ENCODE measurements at places on chromosomes 16 and 17.

DNA sequence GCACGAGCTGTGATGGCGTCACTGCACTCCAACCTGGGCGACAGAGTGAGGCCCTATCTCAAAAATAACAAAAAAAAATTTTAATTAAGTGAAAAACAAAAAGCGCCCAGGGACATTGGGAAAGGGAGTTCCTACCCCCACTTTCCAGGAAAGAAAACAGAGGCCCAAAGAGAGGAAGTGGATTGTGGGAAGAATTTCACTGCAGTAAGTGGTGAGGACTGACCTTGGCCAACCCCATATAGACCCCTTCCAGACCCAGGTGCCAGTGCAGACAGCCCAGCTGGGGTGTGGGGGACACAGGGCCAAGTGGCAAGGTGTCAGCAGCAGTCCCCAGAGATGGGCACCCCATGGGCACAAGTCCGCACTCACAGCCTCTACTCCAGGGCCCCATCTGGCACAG, 29.0 kb upstream of the KRT17 start:
- no peak for DNase-seq

DNA sequence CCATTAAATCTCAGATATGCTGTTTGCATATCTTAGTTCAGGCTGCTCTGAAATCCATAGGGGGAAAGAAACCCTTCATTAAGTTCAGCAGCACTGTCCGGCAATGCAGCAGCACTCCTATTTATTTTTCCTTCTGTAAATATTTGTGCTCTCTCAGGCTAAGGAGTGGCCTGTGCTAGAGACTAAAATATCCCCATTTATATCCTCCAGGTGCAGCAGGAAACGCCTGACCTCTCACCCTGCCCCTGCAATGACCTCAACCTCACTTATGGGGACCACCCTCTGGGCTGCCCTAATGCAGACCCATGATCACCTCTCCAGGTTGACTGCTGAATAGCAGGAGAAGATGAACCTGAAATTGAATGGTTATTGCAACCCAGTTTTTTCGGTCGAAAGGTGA, 165.0 kb upstream of the ELAC2 start:
- no peak for DNase-seq

- peak; percentile 42 for DNase-seq
Observed at GRCh38 chr17:57256708-57257112, 387 bp downstream of the MSI2 start.

- no peak for DNase-seq
Observed at GRCh38 chr16:27973678-27974077, 89.8 kb downstream of the GSG1L start.

GRCh38 chr17:39757931-39758873, 20.5 kb downstream of the GRB7 start:
- peak; percentile 72 for DNase-seq

DNA sequence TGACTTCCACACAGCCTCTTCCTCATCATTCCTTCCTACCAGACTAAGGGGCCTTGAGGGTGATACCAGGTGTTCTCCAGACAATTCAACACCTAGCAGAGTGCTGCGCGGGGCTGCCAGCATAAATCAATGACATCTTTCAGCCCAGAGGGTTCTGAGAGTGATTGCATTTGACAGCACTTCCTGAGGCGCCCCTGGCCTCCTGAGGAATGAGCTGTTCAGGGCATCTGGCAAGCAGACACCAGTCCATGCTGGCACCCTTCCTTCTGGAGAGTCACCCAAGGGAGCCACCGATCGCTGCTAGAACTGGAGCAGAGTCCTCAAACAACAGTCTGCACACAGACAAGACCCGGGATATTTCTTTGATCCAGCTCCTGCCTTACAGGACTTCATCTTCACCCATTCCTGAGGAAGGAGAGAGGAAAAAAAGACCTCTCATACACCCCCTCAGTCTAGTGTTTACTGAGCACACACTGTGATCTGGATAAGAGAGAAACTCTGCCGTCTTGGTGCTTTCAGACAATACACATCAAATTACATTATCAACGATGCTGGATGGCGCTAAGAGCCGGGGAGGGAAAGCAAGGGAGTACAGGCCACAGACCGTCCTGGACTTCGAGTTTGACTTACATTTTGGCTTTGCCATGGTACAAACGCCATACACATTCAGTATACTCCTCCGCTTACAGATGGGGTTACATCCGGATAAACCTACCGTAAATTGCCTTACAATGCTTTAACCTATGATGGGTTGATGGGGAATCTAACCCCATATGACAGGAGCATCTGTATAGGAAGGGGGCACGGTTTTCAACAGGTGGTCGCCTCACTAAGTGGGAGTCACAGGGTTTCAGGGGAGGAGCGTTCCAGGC, 23.0 kb downstream of the NPTX1 start:
- no peak for DNase-seq

GRCh38 chr17:49516180-49516579, 21.1 kb downstream of the NGFR start:
- no peak for DNase-seq

DNA sequence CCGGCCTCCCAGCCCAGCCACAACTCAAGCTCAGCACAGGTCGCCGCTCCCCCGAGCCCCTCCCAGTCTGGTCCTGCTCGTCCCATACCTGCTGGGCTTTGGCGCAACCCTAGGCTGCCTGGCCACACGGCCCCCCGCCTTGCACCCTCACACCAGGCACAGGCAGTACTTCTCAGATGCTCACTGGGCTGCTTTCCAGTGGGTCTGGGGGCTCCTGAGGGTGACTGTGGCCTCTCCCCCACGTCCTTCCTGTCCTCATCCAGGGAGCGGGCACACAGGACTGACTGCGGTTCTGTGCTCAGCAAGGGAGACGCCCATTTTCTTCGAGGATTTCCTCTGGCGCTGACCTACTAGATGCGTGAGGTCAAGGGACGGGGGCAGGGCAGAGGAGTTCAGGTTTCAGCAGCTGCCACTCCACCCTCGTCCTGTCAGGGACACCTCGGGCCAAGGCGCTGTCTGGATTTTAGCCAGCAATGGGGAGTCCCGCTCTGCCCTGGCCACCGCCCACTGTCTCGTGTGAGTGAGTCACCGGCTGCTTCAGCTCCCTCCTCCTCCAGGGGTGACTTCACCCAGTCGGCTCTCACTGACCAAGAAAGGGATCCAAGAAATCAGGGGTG, 115.8 kb downstream of the NPIPB11 start:
- DNase-seq = peak; percentile 57

DNA sequence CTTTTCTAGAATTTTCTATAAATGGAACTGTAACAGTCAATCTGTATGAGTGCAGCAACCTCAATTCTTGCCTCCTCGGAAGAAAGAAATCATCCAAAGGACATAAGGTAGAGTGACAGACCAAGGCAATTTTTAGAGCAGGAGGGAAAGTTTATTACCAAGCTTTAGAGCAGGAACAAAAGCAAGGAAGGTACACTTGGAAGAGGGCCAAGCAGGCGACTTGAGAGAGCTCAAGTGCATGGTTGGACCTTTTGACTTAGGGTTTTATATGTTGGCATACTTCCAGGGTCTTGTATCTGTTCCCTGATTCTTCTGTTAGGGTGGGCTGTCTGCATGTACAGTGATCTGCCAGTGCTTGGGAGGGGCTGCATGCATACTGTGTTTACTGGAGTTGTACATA, 50.3 kb downstream of the SCNN1G start:
- no peak for DNase-seq

DNA sequence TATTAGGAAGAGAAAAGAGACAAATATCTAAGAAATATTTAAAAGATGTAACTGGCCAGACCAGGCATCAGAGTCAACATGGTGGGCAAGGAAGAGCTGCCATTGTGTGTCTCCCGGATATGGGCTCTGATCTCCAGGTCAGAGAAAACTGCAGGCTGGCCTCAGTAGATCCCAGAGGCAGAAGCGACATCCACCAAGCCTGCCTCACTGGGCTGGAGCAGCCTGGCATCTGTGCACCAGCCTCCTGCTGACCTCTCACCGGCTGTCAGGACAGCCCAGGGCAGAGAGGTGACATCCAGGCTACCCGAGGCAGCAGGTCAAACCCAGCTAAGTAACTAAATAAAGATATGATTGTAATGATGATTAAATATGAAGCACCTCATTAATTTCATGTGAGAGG, 162.8 kb upstream of the TNRC6C start:
- DNase-seq = no peak

GRCh38 chr16:55101026-55101425, 170.4 kb downstream of the IRX5 start:
- DNase-seq = no peak

DNA sequence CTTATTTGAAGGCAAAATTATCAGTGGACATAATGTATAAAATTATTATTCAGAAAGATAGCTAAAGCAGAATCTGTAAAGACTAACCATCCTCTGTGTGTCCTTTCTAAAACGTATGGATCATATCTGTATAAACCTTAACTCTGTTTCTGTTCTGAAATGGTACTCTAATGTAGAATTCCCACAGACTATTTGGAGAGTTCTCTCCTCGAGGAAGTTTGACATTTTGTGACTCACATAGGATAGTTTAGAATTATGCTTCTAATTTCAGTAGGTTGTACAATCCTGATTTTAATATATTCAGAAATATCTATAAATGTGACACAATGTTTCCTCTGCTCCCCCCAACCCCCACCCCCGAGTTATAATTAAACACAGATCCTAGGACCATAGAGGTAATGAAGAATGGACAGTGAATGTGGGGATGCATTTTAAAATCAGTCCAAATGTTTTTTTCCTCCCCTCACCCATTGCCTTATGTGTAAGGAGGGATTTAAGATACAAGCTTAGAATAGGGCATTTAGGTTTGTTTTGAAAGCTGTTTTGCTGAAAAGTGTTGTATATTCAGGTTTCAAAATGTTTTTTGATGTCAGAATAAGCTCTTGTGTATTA, 66.8 kb downstream of the BCAS3 start:
- DNase-seq = no peak

- no peak for DNase-seq
Observed at GRCh38 chr17:35786941-35787432, 8.5 kb downstream of the MMP28 start.

GRCh38 chr17:65539630-65540266, 21.7 kb downstream of the AXIN2 start:
- DNase-seq = no peak

DNA sequence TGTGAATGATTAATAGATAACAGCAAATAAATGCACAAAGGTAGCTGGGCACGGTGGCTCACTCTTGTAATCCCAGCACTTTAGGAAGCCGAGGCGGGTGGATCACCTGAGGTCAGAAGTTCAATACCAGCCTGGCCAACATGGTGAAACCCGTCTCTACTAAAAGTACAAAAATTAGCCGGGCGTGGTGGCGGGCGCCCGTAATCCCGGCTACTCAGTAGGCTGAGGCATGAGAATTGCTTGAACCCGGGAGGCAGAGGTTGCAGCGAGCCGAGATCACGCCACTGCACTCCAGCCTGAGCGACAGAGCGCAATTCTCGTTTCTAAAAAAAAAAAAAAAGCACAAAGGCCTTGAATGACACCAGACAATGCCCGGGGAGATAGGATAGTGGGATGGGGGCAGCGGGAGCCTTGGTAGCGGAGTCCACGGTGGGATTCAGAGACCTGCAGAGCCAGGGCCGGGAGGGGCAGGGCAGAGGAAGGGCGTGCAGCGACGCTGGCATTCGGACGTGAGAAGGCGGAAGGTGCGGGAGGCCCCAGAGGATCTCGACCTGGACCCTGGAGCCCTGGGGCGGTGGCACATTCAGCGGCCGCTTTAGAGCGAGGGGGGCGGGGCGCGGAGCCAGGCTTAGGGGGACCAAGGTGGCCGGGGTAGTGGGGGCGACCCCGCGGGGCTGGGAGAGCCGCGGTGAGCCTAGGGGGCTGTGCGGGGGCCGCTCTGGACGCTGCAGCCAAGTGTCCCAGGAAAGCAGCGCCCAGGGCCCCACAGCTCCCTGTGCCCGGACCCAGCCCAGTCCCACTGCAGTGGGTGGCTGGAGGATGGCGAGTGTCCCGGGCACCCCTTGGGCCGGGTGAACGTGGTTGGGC, 999 bp upstream of the FLYWCH2 start:
- peak; percentile 27 for DNase-seq

GRCh38 chr17:29826114-29826692, 103.8 kb downstream of the SSH2 start:
- no peak for DNase-seq

GRCh38 chr17:67435122-67435521, 58.0 kb downstream of the PITPNC1 start:
- peak; percentile 55 for DNase-seq

GRCh38 chr16:61002479-61003204, 1033.6 kb downstream of the CDH8 start:
- no peak for DNase-seq

Data from stimulated activated CD4-positive, alpha-beta T cell treated with anti-CD3 and anti-CD28 coated beads, Interleukin-4, amount 100 ng/mL, for 24 hours (primary cell).